ENCODE measurements at places on chromosomes 12 and 14.

GRCh38 chr12:108268397-108268796 lies 70.7 kb downstream of the CMKLR1 start:
- DNase-seq: no peak

- DNase-seq: no peak
Observed at GRCh38 chr14:80385336-80385735, 174.0 kb upstream of the DIO2 start.

GRCh38 chr12:57146961-57147944 lies at the start of gene LRP1-AS:
Gene LRP1-AS, minus strand, starts transcription at chr12:57147619.
- DNase-seq: peak; percentile 72

DNA sequence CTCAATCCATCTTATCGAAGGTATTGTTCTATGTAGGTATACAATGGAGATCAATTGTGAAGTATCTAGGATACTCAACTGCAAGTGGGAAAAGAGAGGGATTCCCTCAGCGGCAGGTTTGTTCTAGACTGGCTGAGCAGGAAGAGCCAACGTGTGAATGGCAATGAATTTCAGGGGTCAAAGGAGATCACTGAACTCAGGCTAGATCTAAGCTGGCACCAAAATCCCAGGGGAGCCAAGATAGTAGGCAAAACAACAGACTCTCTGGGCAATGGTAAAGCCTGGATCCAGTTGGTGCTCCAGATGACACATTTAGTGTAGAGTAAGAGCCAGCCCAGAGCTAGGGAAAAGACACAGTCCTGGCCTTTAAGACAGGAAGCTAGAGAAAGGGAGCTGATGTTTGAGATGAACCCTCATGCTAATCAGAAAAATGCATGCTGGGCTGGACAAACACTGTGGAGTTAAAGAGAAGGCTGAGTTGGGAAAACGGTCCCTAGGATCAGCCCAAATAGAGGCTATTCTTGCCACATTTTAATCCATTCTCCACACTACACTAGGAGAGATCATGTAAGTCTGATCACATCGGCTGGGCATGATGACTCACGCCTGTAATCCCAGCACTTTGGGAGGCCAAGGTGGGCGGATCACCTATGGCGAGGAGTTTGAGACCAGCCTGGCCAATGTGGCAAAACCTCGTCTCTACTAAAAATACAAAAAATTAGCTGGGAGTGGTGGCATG lies 45.6 kb downstream of the EFCAB11 start:
- DNase-seq: no peak

- peak; percentile 98 for DNase-seq
Observed at GRCh38 chr12:27542628-27543027, 18.6 kb downstream of the PPFIBP1 start.

- peak; percentile 51 for DNase-seq
Observed at GRCh38 chr12:59780605-59781135, 184.8 kb downstream of the SLC16A7 start.

DNA sequence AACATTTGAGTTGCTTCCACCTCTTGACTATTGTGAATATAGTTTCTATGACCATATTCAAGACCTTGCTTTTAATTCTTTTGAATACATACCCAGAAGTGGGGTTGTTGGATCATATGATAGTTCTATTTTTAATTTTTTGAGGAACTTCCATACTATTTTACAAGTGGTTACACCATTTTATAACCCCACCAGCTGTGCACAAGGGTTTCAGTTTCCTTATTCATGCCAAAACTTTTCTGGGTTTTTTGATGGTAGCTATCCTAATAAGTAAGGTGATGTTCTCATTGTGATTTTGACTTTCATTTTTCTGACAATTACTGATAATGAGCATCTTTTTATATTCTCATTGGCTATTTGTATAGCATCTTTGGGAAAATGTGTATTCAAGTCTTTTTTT lies 109.4 kb upstream of the GARIN2 start:
- DNase-seq: no peak

DNA sequence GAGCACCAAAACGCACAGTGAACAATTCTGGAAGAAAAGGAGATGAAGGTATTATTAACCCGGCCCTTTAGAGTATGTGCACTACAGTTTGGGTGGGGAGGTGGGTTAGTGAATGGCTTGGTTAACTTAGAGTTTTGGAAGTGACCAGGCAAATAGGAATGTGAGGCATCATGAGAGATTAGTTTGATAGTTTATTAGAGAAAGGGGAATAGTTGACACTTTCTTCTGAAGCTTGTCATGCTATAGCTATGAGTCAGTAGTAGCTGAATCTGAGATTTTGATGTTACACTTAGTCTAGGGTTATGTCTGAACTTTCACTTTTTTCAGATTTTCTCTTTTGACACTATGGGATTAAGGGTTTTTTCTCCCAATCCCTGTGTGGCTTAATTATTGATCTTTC lies 567.2 kb downstream of the SNAPC1 start:
- peak; percentile 22 for DNase-seq

GRCh38 chr12:46461459-46461858 lies 88.9 kb upstream of the SLC38A2 start:
- no peak for DNase-seq

GRCh38 chr12:30700216-30700900 lies 4.7 kb upstream of the IPO8 start:
- no peak for DNase-seq

DNA sequence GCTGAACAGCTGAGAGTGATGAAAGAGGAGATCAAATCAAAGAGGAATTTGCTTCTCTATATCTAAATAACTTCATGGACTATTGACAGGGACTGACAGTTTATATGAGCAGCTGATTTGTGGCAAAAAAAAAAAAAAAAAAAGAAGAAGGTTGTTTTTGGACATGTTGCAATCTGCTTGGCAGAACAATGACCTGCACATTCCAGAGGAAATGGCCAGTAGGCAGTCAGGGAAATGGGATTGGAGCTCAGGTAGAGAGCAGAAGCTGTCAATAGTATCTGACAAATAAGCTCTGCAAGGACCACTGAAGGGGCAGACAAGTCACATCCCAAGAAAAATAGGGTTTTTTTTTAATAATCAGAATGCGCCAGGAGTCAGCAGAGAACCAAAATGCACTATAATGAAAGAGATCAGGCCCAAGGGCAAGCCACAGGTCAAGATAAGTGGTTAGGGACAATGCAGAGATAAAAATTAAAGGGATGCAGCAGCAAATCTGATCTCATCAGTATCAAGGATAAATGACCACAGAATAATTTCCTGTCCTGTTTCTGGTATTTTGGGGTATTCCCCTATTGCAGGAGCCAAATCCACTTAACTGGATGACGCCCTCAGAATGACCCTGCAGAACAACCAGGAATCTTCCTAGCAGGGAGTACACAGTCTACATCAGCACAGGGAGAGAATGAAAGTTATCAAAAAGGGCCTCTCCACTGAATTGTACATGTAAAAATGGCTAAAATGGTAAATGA lies 22.6 kb upstream of the DUSP16 start:
- no peak for DNase-seq

DNA sequence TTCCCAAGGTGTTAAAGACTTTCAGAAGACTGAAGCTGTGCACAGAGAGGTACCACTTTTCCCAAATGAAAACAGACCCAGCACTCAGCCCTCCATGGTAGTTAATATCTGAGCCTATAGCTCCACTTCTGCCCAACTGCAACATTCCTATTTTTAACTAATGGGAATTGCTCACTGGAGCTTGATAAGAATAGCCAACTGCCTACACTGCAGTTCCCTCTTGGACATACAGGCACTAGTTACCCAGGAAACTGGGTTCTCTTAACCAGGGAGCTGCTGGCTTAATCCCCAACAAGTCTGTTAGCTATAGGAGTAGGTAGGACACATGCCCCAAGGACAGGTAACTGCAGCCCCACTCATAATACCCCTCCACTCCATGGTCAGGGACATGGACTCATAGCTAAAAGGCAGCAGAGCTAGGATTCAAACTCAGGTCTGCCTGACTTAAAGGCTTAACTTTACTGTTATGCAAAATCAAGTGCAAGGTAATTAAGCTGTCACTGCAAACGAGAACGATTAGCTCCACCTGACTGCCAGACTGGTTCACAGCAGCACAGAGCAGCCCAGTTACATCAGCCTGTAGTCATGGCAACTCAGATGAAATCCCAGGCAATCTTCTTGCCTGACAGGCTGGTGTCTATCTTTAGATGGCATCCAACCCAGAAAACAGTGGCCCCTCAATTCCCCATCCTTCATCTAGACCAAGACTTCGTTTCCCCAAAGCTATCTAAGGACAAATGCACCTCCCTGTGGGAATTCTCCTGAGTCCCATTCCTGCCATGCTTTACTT lies 77.1 kb upstream of the ACTN1 start:
- peak; percentile 76 for DNase-seq

GRCh38 chr14:73237219-73237785 lies at the start of gene PAPLN:
Gene PAPLN, plus strand, starts transcription at chr14:73237506. Its CDS starts 2,273 bp downstream, at chr14:73239779.
- DNase-seq: no peak

DNA sequence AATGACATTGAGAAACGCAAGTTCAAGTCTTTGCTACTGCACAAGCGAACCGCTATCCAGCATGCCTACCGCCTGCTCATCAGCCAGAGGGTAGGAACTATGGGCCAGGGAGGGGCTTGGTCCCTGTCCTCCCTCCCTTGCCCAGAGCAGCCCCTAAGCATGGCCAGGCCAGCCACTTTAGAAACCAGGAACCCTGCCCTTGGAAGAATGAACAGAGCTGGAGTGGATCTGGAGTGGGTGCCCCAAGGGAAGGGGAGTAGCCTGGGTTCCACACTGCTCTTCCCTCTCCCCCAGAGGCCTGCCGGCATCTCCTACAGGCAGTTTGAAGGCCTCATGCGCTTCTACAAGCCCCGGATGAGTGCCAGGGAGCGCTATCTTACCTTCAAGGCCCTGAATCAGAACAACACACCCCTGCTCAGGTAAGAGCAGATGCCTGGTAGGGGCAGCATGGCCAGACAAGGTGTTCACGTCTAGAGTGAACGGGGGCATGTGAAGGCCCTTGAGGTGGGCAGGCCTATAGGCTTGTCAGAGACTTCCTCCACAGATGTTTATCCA lies 55.8 kb downstream of the TPCN1 start:
- no peak for DNase-seq

- no peak for DNase-seq
Observed at GRCh38 chr12:6771091-6771495, 1.2 kb upstream of the LAG3 start.

GRCh38 chr12:6093764-6094163 lies 30.7 kb downstream of the VWF start:
- DNase-seq: no peak

- DNase-seq: no peak
Observed at GRCh38 chr12:129566800-129567199, 337.0 kb downstream of the TMEM132D start.

DNA sequence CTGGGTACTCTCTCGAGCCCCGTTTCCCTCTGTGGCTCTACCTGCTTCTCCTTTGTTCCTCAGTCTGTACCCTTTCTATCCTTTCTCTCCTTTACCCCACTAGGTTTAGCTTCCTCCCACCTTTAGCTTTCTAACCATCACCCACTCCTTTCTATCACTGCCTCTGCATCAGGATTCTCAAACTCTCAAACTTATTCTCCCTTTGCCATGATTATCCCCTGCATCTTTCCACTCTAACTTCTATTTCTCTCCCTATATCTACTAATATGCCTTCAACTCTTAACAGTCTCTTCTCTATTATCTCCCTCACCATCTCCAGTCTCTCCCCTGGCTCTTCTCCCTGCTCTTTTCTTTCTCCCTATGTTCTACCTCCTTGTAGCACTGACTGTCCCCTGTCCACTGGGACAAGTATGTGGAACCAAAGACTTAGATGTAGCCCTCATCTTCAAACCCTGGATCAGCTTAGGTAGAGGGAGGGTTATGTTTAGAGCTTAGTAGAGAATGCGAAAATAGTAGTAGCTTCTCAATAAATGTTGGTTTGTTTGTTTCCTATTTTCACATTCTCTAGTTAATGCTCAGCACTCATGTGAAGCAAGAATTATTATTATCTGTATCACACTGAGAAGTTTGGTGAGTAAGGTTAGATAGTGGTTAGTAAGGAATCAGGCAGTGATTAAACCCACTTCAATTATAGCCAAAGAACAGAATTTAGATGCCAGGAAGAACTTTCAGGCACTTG lies 3.4 kb downstream of the GDF11 start:
- no peak for DNase-seq

DNA sequence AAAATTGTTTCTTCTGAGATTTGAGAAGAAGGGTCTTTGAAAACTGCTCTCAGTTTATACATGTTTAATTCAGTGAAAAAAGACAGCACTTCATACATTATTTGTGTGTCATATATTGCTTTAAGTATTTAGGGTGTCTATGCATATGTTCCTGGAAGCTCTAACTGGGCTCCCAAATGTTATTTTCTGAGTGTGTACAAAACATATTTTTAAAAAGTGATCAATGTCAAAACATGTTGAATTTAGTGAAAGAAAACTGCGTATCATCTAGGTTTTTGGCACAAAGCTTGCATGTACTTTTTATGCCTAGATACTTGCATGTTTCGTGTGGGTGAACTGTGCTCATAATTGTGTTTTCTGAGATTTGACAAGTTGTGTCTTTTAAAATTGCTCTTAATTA lies 81.6 kb downstream of the ASCL4 start:
- DNase-seq: no peak

DNA sequence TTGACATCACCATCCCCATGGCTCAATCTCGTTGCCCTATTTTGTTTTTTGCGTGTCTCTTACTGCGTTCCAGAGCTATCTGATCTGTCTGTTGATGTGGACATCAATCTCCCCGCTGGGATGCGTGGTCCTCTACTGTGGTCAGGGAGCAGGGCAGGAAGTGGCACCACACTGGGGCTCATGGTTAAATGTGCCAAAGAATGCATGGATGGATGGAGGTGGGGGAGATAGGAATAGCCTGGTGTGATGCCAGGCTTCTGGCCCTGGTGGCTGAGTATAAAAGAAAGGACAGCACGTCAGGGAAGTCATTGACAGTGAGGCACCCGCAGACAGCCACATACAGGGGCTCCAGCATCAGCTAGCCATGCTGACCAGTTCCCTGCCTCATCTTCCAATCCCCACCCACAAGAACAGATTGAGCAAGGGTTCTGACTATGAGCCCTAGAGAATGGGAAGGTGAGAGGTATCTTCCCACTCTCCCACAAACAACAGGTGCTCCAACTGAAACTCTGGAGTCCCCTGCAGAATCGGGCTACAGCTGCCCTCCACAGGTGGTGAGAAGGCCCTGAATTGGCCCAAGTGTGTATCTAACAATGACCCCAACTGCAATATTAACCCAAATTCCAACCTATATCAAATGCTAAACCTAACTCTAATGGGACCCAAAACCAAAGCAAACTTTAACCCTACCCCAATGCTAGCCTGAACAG lies 2.7 kb upstream of the BEGAIN start:
- DNase-seq: no peak

DNA sequence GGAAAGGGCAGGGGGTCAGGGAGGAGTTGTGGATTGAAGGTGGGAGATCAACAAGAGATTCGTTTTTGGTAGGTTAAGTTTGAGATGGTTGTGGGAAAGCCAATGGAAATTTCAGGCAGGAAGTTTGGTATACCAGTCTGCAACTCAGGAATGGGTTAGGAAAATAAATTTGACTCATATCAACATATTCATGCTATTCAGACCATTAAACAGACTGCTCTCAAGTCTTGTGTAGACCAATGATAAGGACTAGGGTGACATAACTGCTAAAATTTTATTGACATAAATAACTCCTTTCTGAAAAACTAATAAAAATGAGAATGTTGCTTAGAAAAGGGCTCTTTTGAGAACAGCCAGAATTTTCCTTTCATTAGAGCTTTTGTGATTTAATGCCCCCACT lies 60.0 kb downstream of the PLEKHA5 start:
- DNase-seq: no peak

GRCh38 chr12:12387501-12387900 lies 30.6 kb downstream of the BORCS5 start:
- peak; percentile 61 for DNase-seq

- DNase-seq: peak; percentile 55
Observed at GRCh38 chr14:94761348-94761996, 8.4 kb downstream of the GSC start.

- DNase-seq: no peak
Observed at GRCh38 chr12:94091624-94092023, 56.8 kb upstream of the PLXNC1 start.
